ENCODE measurements at places on chromosomes 5 and 9.

DNA sequence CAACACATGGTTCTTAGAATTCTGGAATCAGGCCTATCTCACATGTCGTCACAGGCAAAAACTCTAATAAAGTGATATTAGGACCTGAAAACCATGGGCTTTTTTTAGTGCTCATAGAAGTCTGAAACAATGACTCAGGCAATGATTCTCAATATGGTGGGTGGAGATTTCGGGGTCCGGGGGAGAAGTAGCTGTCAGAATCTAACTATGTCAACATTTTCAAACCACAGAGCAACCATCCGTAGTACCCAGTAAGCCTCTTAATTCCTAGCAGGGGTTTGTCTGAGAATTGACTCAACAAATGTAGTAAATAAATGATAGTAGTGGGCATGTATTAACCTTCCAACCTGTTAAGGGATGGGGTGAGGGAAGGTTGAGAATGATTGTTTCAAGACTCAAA, 2.6 kb downstream of the AMACR start:
- DNase-seq: no peak

DNA sequence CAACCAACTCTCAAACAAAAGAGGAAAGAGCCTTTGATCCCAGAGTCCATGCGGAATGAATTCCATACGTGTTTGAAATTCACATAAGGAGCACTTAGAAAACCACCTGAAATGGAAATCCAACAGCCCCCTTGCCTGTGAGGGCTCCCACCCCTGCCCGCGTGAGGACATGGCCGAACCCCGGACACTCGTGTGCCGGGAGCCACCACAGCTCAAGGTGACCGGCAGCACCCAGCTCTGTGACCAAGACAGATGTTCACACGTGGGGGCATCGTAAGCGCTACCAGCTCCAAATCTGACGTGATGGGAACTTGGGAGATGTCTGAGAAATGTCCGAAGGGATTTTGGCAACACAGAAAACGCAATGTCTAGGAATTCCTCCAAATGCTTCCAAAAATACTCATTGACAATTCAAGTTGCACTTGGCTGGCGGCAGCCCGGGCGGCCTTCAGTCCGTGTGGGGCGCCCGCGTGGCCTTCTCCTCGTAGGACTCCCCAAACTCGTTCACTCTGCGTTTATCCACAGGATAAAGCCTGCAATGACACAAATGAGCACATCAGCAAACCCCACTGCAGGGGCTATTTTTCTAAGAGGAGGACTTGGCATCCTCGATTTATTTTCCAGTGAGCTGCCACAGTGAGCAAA, 23.2 kb upstream of the TERT start:
- DNase-seq: no peak

- peak; percentile 45 for DNase-seq
Measured at GRCh38 chr9:5438301-5439162, 807 bp upstream of the PLGRKT start.

GRCh38 chr9:129994882-129995281, 48.1 kb downstream of the FNBP1 start:
- no peak for DNase-seq

GRCh38 chr5:152938630-152939029, 533.6 kb upstream of the NMUR2 start:
- no peak for DNase-seq

DNA sequence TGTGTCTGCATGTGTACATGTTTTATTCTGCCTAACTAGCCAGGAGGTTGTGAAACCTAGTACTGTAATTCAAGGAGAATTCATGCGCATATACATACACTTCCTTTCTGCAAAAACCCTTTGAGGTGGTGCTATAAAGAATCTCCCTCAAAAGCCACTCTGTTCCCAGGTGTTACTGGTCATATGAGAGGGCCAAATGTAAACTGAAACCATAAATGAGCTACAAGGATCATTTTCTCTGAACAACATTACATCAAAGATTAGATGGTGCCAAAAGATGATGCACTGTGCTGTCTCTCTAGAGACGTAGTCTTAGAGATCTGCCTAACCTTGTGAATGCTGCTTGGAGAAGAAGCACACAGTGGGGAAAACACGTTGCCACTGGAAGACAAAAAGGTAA, 15.7 kb downstream of the NREP start:
- no peak for DNase-seq

- DNase-seq: no peak
Measured at GRCh38 chr5:41447650-41448510, 62.5 kb downstream of the PLCXD3 start.

- no peak for DNase-seq
Measured at GRCh38 chr9:113508111-113508749, 44.7 kb downstream of the RGS3 start.

Measured in H1 (cell line).